ENCODE measurements at places on chromosomes 7 and 10.

- no peak for DNase-seq
These were observed 36.7 kb downstream of the ATE1 start for GRCh38 chr10:121891103-121891502.

DNA sequence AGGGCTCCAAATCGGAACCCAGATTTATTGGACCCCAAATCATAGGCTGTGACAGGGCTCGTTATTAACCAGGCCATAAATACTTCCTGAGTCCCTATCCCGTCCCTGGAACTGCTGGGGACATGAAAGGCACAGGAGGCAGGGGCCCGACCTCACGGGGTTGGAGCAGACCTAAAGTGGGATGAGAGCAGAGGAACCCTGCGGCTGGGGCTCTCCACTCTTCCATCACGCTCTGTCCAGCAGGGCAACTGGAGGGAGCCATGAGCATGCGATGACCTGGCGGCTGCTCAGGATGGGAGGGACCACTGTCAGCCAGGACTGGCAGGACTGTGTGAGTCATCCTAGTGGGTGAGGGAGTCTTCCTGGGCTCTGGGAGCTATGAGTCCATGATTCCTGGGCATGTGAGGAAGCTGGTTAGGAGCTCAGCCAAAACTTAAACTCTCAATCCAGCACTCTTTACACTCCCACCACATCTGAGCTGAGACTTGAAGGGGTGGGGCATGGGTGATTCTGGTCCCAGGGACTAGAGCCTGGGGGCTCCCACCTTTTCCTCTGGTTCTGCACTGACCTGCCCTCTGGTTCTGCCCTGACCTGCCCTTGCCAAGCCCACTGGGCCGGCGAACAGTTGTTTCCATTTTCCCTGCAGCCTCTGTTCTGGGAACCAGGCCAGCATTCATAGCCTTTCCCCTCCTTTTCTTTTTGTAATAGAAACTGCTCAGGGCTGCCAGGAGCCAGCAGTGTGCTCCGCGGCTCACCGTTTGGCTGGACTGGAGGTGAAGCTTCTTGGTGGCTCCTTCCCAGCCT is 47.1 kb downstream of the SYPL1 start:
- no peak for DNase-seq

- no peak for DNase-seq
These were observed 128.1 kb upstream of the PTPRZ1 start for GRCh38 chr7:121744877-121745276.

DNA sequence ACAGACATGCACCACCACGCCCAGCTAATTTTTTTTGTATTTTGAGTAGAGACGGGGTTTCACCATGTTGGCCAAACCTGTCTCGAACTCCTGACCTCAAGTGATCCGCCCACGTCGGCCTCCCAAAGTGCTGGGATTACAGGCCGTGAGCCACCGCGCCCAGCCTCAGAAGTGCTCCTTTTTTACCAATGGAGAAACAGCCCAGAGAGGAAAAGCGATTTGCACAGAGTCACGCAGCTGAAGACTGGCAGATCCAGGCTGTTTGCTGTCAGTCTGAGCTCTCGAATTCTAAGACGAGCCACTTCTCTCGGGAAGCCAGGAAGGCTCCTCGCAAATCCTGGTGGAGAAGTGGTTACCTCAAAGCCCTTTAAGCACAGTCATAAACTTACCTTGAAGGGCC is 57.4 kb upstream of the SDK1 start:
- no peak for DNase-seq

GRCh38 chr7:67990716-67991115 is 994.1 kb downstream of the TYW1 start:
- DNase-seq: no peak

DNA sequence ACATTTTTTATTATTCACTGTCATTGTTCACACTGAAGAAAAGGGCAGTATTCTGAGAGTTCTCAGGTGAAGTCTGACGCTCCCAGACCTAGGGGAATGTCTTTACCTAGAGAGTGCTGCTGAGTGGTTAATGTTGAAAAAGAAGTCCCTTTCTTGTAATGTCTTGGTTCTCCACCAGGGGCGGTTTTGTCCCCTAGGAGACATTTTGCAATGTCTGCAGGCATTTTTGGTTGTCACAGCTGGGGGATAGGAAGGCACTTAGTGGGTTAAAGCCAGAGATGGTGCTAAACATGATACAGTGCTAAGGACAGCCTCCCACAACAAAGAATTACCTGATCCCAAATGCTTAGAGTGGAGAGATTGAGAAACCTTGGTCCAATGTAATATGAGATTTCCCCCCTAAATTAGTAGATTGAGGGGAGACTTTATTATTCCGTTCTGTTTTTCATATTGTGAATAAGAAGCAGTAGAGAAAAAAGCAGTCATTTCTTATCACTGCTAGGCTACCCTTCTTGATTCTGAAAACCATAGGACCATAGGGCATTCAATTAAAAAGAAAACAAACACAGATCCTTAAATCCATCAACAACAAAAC is 13.1 kb downstream of the UMAD1 start:
- no peak for DNase-seq

DNA sequence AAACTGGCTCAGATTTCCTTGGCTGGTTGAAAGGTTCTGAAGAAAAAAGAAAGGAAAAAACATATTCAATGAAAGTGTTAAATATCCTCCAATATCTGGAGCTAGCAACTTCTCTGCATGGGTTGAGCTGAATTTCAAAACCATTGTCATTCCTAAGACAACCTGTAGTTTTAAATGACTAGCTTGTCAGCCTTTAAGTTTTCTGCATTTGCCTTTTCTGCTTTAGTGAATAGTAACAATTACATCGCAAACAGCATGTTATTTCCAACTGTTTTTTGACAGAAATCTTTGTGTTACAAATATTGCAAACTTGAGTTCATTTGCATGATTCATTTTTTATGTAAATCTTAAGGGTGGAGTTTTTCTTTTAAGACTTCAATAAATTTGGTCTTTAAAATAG is 852.3 kb upstream of the CELF2 start:
- no peak for DNase-seq

GRCh38 chr7:70855373-70855772 is 276.6 kb upstream of the GALNT17 start:
- DNase-seq: no peak

GRCh38 chr7:43044511-43044910 is 67.9 kb upstream of the HECW1 start:
- DNase-seq: no peak

DNA sequence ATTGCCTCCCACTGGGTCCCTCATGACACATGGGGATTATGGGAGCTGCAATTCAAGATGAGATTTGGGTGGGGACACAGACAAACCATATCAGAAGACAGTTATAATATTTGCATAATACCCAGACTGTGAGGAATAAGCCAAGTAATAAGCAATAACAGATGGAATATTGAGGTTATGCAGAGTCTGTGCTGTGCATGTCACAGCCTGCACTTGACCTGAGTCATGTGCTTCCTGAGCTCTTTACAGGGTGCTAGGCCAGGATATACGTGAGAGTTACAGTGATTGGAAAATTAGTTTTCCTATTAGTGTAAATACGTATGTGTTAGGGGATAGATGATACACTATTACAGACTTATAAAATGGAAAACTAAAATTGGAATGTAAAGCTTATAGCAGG is 288.7 kb downstream of the SDK1 start:
- no peak for DNase-seq

GRCh38 chr10:78109210-78109609 is 75.5 kb downstream of the RPS24 start:
- DNase-seq: no peak

GRCh38 chr7:98569691-98570337 is 47.3 kb upstream of the NPTX2 start:
- DNase-seq: no peak

DNA sequence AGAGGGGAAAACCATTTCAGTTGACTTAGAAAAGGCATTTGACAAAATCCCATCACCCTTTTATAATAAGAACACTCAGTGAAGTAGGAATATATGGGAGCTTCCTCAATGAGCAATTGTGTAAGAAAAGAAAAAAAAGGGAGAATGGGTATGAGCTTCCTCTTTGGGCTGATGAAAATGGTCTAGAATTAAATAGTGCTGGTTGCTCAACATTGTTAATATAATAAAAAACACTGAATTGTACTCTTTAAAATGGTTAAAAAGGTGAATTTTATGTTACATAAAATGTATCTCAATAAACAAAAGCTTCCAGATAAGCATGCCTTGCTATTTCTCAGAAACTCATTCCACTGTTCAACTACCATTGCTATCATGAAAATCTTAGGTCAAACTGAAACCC is 40.6 kb downstream of the LRRC17 start:
- DNase-seq: no peak

- no peak for DNase-seq
These were observed 35.5 kb upstream of the WASL start for GRCh38 chr7:123784263-123784662.
